SHP77 treated with DMSO at 0.1 percent for 48 hours (cell line): ENCODE measurements at places on chromosomes 2 and 18.

DNA sequence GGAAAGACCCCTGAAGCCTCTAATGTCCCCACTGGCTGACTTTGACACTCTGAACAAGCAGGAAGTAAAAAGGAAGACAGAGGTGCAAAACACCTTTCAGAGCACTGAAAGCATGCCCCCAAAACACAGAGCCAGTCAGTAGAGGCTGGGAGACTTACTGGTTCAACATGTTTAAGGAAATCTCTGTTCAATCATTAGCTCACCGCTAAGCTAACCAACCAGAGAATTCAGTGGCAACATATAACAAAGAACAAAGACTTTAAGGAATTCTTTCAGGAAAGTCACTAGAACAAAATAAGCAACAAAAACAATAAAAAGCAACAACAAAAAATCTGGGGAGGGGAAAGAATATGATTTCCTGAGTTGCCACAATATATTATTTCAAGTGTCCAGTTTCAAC, 24.1 kb upstream of the RNU4ATAC start:
- no peak for DNase-seq

DNA sequence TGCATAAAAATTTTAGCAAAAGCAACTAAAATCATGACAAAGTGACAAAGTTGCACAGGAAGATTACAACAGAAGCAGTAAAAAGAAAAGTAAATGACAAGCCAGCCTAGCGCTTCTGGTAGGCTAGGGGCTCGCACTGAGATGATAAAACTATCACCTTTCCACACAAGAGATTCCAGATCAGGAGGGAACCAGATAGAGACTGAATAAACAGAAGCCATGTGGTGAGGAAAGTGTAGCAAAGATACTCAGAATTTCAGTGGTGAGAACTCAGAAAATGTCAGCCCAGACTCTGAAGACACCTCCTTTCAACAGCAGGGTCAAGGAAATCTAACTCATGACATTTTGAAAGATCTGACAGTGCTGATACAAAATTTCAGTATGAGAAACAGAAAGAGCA, 77.4 kb upstream of the DNAJC10 start:
- no peak for DNase-seq

DNA sequence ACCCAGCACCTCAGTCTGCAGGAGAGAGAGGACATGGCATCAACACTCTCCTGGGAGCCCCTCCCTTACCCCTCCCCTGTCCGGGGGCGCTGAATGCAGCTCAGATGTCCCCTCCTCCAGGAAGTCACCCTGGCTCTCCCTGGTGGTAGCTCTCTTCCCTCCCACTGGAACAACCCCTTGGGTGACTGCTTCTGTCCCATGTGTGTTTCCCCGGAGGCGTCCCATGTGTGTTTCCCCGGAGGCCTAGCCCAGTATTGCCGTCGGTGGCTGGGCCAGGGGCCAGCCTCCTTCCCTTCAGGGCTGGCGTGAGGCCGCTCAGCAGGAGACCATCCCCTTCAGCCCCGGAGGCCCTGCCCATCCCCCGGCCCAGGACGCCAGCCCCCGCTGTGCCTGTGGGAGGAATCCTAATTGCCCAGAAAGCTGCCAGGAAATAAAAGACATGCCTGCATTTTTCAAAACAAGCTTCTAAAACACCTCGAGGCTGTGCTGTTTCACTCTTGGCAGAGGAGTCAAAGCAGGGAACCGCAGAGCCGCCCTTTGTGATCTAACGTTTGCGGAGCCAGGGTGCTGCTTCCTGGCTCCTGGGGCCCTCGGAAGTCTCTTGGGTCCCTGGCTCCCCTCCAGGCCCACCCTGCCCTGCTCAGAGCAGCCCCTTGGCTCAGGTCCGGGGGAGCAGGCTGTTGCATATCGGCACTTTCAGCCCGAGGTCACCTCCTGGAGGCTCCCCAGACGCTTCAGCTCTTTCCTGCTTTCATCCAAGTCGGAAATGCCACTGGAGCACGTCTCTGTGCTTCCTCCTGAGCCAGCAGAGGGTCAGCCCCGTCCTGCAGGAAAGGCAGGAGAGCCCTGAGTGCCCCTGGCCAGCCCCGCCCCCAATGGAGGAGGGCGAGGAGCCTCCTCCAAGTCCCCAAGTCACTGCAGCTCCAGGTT, 11.4 kb downstream of the SNED1 start:
- no peak for DNase-seq

- no peak for DNase-seq
Measured at GRCh38 chr2:230823264-230823964, 41.3 kb upstream of the ITM2C start.

- DNase-seq, result no peak
Measured at GRCh38 chr2:155583674-155584195, 748.8 kb downstream of the NR4A2 start.

- DNase-seq, result peak; percentile 6
Measured at GRCh38 chr2:138827426-138828054, 47.4 kb upstream of the NXPH2 start.

DNA sequence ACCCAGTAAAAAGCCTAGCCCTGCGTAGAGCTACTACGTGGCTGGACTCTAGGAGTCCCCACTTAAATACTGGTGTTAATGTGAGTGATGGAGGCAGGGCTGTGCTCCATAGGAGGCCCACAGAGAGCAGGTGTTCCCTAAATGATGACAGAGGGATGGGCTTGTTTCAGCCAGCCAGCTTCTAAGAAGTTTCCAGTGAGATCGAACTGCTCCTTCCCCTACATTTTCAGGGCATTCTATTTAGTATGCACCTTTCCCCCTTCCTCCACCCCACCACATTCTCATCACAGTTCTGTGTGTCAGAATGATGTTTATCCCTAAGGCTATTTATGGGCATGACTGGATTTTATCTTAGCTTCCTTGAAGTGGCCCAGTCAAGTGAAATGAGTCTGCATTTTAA, 213.0 kb downstream of the TRIB2 start:
- peak; percentile 62 for DNase-seq
